ENCODE measurements at places on chromosomes 3 and 15.

GRCh38 chr3:105899516-105899915, 30.7 kb upstream of the CBLB start:
- DNase-seq, result no peak

DNA sequence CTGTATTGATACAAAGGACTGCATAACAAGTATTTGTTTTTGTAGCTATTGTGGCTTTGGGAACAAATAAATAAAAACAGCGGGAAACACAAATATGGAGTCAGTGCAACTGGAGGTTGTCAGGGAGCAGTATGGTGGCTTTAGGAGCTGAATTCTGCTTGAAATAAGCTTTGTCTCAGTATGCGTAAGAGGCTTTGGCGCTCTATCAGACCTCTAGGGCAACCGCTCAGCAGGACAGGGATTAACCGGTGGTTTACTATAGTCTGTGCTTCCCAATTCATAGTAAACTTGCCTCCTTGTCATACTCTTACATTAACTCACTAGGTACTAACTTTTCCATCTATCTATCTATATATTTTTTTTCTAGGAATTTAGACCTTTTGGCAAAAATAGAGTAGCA, 104.6 kb downstream of the ZIC1 start:
- DNase-seq, result no peak

GRCh38 chr15:74613953-74614743, 1.5 kb upstream of the CLK3 start:
- DNase-seq, result no peak

DNA sequence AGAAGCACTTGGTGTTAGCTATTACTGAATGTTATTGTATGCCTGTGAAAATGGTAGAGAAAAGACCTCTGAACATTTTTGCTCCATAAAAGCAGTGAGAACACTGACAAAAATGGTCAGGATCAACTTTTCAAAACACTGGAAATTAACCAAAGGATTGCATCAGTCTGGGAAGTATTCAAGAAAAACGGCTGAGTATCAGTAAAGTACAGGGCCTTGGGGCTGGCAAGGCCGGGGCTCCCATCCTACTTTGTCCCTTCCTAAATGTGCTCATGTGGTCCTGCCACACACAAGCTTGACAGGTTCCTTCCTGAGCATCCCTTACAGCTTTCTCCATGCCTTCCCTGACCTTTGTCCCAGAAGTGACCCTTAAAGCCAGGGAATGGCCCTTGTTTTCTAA, 84.0 kb downstream of the CFAP20DC start:
- DNase-seq, result no peak

DNA sequence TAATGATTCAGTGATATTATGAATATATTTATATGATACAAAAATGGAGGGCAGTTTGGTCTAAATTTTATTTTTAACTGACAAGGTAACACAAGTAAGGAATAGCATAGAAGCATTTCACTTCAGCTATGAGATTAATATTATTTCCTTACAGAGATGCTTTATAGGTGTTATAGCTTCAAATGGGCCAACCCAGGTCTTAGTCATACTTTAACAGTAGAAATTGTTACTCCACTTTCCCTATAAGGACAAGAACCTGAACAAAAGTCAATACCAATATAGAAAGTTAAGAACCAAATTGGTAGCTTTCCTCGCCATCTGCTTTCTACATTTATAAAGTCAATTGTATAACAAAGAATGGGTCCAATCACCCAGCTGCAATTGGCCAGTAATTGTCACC, 570.6 kb downstream of the FOXP1 start:
- DNase-seq, result no peak

- DNase-seq, result no peak
Measured at GRCh38 chr3:31343075-31343474, 189.7 kb upstream of the STT3B start.

DNA sequence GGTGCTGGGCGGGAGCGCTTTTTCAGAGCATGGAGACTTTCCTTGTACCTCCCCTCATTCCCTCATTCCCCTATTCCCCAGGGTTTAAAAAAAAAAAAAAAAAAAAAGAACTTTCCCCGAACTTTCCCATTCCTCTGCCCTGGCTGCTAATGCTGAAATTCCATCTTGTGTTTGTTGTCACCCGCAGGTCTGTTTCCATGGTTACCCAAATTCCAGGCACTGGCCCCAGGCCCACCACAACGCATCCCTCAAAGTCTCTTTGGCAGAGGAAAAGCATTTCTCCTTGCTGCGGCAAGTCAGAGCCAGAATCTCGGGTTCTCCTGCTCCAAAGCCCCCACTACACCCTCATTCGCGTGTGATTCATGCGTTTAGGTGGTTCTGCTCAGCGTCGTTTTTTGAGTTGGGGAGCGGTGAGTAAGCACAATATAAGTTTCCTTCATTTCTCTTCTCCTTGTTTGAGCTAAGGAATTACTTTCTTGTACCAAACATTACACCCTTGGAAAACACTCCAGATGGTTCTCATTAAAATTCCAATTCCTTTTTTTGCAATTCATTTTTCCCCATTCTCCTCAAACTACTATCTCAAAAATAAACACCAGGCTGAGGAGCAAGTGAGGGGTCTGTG, 21.6 kb downstream of the ANAPC13 start:
- DNase-seq, result no peak

GRCh38 chr15:83659417-83659812, 5.5 kb downstream of the ADAMTSL3 start:
- DNase-seq, result no peak

GRCh38 chr3:22947851-22948250, 255.3 kb upstream of the UBE2E2 start:
- no peak for DNase-seq

DNA sequence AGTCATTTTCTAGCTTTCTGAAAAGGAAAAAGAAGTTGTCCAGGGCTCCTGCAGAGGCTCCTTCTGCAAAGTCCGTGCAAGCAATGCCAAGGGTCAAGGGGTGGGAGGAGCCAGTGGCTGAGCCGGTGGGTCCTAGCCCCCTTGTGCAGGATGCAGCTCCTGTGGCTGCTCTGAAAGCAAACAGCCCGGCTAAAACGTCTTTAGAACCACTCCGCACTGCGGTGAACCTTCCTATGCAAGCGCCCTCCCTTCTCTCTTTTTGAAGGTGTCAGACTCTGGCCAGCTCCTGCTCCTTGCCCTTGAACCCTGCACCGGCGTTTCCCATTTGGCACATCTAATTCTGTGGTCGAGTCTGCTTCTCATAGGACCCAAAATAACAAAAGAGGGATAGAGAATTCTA, 183.1 kb downstream of the UACA start:
- DNase-seq, result no peak

DNA sequence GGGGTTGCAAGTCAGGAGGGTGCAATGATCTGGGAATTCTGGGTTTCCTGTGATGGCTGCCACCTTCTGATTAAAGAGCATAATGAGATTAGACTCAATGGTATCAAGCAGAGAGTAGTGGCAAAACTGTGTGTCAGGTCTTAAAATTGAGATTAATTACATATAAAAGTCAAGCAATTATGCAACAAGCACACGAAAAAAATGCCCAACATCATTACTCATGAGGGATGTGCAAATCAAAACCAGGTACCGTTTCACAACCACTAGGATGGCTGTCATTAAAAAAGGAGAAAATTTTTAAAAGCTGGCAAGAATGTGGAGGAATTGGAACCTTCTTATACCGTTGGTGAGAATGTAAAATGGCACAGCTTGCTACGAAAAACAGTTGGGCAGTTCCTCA, 205.0 kb downstream of the OSBPL10 start:
- no peak for DNase-seq
